NCI-H1930 (cell line): ENCODE measurements at places on chromosomes 12 and 14.

DNA sequence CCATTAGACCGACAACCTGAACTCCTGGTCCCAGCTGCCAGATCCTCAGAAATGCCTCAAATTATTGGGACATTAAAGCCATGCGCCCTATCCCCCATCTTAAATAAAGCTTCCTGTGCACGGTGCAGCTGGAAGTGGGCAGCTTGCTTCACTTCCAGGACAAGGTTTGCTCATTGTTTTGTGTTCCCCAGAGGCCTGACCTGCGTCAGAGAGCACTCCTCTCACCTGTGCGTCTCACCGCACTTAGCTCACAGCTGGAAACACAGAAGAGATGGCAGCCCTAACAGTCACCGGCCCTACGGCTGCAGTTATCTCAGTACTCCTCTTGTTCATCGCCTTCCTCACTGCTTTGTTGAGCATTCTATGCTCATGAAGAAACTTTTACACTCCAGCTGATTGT lies 135.5 kb downstream of the ANO2 start:
- no peak for DNase-seq

DNA sequence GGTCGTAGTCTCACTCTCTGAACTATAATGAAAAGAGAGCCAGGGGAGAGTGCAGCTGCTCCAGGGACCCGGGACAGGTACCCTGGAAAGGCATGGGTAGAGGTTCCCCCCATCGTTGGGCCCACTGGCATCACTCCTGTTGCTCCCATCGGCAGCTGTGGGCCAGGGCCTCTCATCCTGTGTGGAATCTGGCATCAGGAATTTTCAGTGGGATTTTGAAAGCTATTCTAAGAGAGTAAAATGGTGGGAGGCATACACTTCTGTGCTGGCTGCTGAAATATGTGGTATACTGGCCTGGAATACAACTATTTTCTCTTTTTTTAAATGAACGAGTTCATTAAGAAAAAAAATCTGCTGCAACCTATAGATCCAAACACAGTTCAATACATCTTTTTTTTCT lies 38.1 kb downstream of the EML1 start:
- no peak for DNase-seq

- DNase-seq = peak; percentile 86
These were observed 723 bp downstream of the NFKBIA start for GRCh38 chr14:35403603-35404448.

GRCh38 chr14:81095539-81095938 lies 125.2 kb downstream of the GTF2A1 start:
- DNase-seq = no peak

DNA sequence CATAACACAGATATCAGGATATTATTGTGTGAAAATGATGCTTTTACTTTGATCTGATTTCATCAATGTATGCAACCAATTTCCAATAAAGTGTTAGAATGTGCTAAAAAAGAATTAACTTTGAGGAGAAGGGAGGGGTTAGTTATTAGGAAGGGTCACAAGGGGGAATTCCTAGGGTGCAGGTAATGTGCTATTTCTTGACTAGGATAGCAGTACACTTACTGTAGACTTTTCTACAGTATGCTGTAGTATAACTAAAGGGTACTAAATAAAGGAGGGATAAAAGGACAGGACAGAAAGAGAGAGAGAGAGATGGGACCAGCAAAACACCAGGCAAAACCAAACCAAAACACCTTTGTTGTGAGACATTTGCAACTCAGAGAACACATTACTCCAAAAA lies 121.4 kb upstream of the RAP1B start:
- no peak for DNase-seq

- no peak for DNase-seq
These were observed 933.7 kb downstream of the GALC start for GRCh38 chr14:87059060-87059839.

- no peak for DNase-seq
These were observed 27.7 kb downstream of the PPP4R3A start for GRCh38 chr14:91482263-91483013.

DNA sequence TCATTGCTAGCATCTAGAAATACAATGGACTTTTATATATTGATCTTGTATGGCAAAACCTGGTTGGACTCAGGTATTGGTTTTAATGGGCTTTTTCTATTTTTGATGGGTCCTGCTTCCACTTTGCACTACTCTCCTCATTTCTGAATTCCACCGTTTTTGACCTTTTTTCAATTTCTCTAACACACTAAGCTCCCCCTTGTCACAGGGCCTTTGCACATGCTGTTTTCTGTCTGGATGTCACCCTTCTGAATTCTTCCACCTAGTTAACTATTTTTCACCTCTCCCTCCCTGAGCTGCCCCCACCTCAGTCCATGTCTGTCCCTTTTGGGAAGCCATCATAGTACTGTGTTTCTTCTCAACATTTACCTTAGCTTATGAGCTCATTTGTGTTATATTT lies 112.7 kb upstream of the FRMD6 start:
- DNase-seq = no peak

DNA sequence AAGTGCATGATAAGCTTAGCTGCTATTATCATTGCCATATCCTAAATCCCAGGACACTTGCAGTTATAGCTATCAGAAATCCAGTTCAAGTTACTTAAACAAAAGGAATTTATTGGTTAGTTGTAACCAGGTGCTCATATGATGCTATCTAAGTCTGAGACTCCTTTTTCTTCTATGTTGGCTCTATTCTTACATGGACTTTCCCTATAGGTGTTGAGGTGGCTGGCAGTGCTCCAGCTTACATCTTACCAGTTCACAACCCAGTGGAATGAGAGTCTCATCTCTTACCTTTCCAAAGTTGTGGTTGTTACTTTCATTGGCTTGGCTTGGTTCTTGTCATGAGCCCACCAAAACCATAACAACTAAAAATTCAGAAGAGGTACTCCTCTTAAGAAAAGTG lies 94.6 kb downstream of the DACT1 start:
- no peak for DNase-seq

DNA sequence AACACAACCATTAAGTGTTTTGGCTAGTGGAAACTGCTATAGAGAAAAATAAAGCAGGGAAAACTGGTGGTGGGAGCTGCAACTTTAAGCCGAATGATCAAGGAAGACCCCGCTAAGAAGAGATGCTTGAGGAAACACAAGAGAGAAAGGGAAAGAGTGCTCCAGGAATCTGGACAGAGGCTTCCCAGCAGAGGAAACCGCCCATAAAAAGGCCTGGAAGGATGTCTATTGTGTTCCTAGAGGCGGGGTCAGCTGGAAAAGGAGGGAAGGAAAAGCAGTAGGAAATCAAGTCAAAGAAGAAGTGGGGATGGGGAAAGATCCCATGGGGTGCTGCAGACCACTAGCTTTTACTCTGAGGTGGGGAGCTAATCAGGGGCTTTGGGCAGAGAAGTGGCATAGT lies 12.4 kb downstream of the SLC2A13 start:
- no peak for DNase-seq

GRCh38 chr14:33949411-33949893 lies 1.4 kb downstream of the EGLN3 start:
- no peak for DNase-seq

DNA sequence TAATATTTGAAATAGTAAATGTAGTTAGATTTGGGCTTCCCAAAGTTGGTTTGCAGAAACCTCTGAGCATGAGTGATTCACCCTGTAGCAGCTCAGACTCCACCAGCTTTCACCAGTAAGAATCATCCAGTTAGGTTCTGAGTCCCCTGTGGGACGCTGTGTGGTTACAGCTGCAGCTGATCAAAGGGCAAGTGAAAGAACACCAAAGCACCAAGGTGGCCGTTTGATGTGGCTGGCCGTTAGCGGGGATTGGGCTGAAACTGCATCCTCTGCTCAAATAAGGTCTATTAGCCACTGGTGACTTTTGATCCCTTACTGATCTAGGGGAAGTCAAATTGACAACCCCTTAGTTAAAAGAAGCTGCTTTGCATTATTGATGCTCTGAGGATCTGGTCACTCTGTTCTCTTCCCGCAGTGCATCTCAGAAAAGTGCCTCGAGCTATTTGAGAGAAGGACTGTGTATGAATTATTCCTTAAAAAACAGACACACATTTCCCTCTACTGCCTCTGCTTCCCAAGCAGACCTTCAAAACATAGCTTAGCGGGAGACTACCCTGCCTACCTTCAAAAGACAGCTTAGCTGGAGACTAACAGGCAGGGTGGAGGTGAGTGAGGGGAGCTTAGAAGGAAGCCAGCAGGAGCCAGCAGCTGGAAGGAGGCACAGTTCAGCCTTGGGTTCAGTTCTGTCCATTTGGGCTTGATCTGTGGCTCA lies 3.7 kb downstream of the ABHD12B start:
- DNase-seq = no peak

DNA sequence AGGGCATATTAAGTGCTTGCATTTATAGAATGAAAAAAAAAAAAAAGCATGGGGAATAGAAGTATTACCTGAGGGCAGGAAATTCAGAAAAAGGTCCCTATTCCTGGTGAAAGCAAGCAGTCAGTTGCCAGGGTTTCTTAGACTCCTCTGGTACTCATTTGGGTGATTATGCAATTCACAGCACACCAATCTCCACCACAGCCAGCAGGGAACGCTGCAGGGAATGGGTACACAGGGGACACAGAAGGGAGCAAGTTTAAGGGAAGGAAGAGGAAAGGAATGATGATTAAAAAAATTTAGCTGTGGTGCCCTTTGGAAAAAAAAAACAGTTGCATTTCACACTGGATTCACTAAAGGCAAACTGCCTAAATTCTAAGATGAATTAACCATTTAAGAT lies 14.2 kb downstream of the BLTP3B start:
- DNase-seq = no peak

DNA sequence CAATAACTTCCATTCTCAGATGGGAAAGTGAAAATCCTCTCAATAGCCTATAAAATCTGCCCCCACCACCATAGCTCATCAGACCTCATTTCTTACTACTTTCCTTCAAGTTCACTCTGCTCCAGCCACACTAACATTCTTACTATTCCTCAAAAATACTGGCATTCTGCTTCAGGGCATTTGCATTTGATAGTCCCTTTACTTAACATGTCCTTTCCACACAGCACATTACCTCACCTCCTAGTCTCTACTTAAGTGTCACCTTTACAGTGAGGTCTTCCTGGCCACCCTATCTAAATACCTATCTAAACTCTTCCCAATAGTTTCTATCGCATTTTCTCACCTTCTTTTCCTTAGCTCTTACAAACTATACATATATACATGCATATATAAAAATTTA lies 6.8 kb downstream of the EML5 start:
- DNase-seq = no peak

- DNase-seq = peak; percentile 30
These were observed at the start of gene LRRK2 for GRCh38 chr12:40224439-40225291. Gene LRRK2 (plus strand): TSS chr12:40224997. CDS start chr12:40225132, 135 bp downstream.

DNA sequence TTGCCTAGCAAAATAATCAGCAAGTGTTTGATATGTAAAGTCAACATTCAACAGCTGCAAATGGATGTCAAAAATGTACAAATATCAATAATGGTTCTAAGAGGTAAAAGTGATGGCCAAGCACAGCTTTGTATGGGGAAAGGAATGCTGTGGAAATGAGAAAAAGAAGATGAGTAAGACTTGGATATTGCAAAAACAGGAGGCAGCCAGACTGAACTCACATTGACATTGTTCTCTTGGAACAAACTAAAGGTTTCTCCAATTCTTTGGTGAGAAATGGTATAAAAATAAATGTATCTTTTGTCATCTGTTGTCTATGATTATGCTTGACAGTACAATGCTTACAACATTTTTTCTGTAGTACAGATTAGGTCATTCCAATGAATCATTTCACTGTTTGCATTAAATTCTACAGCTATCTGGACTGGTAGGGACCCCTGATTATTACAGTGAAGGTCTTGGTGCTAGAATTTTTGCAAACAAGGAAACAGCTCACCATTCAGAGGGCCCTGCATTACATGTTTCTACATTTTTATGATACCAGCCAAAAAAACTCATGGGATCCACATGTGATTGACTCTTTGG lies 465.7 kb downstream of the NOVA1 start:
- DNase-seq = no peak

GRCh38 chr12:5154091-5154490 lies 110.4 kb downstream of the KCNA5 start:
- DNase-seq = no peak

GRCh38 chr12:12992418-12993130 lies 7.5 kb downstream of the HEBP1 start:
- DNase-seq = no peak

- no peak for DNase-seq
These were observed 13.3 kb downstream of the MOAP1 start for GRCh38 chr14:93171376-93171775.
